ENCODE measurements at places on chromosomes 12 and 14. TPM values are rescaled to one million over a fixed set of nuclear protein-coding genes. Genes with fewer than 3 reads are reported as not detected.

The ZNF891 gene
- total RNA-seq, result 3.4 TPM

The SLC25A47 gene
- not detected for total RNA-seq

The KLHL33 gene
- 1.2 TPM for total RNA-seq

The TMEM63C gene
- 27.0 TPM for total RNA-seq

The KLRD1 gene
- 4.4 TPM for total RNA-seq

The ASPG gene
- 3.7 TPM for total RNA-seq

The WNT5B gene
- 7.6 TPM for total RNA-seq

The KRT4 gene
- total RNA-seq, result 354 TPM

The P2RX2 gene
- not detected for total RNA-seq

The SLC17A8 gene
- total RNA-seq, result not detected

The KLRC3 gene
- total RNA-seq, result not detected

The CLECL1 gene
- not detected for total RNA-seq

The CCNB1IP1 gene
- 38.5 TPM for total RNA-seq

Data from vagina (tissue), 2 donors.